ENCODE measurements at places on chromosomes 16 and 17.

- no peak for DNase-seq
These were observed at the start of gene TOX3 for GRCh38 chr16:52547004-52547833. TOX3 (minus strand) TSS chr16:52547143; CDS start chr16:52546723, 420 bp downstream.

DNA sequence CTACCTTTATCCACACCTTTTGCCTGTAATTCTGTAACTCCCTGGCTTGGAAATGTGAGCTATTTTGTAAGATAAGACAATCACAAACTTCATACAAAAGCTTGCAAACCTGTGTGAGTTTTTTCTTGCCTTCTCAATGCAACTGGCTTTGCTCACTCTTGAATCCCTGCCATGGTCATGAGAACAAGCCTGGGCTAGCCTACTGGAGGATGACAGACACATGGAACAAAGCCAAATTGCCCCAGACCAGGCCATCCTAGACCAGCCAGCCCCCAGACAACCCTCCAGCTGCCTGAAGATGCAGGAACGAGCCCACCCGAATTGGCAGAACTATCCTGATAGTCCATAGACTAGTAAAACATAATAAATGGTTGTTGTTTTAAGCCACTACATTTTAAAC, 466.6 kb upstream of the ERCC4 start:
- DNase-seq = peak; percentile 23

DNA sequence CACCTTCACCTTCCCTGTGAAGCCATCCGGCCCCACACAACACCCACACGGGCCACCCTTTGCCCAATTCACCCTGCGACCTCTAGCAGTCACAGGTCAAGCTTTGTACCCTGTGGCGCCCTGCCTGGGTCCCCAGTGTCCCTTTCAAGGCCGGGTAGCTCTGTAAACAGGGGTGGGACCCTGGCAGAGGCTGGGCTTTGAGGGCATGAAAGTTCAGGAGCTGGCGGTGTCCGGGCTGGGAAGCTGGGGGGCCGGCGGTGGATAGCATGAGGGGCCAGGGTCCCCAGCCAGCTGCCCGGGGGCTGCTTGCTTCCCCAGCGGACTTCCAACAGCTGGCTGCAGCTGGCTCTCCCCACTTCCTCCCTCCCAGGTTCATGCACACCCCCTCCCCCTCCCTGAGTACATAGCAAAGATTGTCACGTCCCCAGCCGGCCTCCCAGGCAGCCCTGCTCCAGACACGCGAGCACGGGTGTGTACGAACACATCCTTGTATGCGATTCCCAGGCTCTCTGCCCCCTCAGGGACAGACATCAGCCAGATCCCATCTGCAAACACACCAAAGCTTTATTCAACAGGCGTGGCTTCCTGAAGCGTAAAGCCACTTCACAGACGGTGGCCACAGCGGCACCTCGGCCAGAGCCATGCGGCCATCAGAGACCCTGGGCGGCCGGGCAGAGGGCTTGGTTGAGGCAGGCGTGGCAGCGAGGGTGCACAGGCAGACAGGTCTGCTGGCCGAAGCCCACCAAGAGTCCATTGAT, 8.2 kb downstream of the NTHL1 start:
- DNase-seq = peak; percentile 99

DNA sequence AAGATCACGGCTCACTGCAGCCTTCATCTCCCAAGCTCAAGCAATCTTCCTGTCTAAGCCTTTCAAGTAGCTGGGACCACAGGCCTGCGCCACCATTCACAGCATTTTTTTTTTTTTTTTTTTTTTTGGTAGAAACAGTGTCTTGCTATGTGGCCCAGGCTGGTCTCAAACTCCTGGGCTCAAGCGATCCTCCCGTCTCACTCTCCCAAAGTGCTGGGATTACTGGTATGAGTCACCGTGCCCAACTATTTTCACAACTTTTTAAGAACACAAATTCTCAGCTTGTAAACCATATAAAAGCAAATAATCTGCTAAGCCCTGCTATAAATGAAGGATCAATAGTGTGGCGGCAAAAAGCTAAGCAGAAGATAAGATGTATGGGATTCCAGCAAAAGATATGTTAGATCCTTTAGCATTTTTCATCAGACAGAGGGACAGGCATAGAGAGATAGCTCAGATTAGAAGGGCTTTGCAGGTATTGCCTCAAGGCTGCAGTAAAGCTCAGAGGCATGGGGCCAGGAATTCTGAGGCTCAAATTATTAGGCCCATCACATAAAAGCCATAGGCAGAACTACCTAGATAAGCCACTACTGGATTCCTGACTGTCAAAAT, 55.1 kb downstream of the EMP2 start:
- no peak for DNase-seq

- DNase-seq = no peak
These were observed 135.6 kb upstream of the COX10 start for GRCh38 chr17:13933441-13934276.

DNA sequence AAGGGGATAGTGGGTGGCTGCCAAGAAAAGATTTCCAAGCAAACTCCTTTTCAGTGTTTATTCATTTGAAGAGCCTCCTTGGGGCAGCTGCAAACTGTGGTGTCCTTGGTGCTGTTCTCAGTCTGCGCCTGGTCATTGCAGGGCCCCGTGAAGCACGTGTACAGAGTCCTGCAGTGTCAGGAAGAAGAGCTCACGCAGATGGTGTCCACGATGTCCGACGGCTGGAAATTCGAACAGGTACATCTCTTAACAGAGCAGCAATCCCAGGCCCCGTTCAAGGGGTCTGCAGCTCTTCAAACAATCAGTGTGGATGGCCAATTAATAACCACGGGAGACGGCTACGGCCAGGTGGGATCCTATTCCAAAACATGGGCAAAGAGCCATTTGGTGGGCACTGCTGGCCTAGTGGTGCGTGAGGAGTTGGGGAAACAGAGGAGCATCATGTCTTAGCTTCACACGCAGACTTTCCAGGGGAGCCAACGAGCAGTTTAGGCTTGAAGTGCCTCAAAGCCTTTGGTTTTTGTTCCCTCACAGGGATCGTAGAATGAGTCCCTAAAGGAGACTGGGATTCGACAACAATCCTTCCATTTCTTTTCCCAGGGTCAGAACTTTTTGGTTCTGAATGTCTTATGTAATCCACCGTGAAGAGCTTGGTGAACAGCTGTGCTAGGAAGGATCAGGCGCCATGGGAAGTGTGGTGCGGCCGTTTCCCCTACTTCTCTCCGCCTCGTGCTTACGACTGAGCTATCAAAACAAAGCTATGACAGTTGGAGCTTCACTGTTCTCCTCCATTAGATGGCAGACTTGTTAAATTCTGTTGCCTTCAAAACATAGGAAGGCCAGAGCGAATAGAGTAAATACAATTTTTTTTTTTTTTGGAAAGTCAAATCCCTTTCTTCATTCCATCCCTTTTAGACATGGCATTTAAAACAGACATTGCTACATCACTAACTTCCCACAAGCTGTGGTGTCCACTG, 12.6 kb downstream of the KCTD2 start:
- peak; percentile 81 for DNase-seq

DNA sequence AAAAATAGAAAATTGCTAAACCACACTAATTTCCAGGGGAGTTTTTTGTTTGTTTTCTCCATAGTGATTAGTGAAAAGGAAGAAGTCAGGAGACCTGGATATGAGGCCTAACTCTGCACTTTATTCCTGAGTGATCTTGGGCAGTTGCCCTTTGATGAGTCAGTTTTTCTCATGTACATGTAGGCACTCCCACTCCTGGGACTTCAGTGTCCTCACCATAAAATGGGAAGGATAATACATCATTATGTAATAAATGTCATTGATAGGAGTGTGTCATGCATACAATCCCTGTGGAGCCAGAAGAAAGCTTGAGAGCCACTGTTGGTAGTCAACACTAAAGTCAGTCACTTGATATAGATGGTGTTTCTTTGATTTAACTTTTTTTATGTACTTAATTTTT, 32.5 kb downstream of the WIPF2 start:
- DNase-seq = peak; percentile 70

DNA sequence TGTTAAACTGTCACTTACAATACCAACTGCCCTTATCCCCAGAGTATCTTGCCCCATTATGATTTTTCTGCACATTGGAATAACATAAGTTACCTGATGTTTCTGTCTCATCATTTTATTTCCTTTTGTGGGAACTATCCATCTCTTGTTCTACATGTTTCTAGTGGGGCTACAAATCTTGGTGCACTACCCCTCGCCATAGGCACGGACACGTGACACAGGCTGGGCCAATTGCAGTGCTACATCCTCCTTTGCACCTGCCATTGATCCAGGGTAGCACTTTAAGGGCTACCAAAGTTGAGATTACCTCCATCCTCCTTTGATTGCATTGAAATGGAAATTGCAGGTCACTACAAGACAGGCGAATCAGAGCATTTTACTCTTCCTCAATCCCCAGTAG, 14.2 kb upstream of the SYT17 start:
- DNase-seq = no peak

DNA sequence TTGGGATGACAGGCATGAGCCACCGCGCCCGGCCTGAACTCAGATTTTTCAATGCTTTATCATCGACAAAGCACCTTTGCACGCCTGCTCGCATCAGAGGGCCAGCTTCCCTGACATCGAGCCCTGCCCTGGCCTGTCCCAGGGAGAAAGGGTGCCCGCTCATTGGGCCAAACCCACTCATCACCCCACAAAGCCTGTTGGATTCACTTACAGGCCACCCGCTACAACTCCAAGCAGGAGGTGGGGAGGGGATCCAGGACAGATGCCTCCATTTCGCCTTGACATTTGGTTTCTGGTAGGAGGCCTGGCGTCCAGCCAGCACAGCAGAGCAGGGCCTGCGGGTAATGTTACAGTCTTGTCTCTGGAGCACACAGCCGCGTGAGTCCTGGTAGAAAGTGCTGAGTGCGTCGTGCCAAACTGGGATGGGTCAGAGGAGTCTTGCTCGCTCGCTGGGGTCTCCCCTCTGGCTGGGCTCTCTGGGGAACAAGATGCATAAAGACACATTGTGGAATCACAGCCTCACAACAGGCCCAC, 19.8 kb downstream of the SMTNL2 start:
- peak; percentile 76 for DNase-seq

- DNase-seq = no peak
These were observed 111.2 kb upstream of the GSE1 start for GRCh38 chr16:85501900-85502299.

- peak; percentile 22 for DNase-seq
These were observed 13.6 kb downstream of the ATPAF2 start for GRCh38 chr17:18025241-18025944.

GRCh38 chr17:51189628-51190027, 23.4 kb downstream of the NME2 start:
- no peak for DNase-seq

GRCh38 chr16:82509691-82510430, 116.9 kb upstream of the CDH13 start:
- DNase-seq = no peak

DNA sequence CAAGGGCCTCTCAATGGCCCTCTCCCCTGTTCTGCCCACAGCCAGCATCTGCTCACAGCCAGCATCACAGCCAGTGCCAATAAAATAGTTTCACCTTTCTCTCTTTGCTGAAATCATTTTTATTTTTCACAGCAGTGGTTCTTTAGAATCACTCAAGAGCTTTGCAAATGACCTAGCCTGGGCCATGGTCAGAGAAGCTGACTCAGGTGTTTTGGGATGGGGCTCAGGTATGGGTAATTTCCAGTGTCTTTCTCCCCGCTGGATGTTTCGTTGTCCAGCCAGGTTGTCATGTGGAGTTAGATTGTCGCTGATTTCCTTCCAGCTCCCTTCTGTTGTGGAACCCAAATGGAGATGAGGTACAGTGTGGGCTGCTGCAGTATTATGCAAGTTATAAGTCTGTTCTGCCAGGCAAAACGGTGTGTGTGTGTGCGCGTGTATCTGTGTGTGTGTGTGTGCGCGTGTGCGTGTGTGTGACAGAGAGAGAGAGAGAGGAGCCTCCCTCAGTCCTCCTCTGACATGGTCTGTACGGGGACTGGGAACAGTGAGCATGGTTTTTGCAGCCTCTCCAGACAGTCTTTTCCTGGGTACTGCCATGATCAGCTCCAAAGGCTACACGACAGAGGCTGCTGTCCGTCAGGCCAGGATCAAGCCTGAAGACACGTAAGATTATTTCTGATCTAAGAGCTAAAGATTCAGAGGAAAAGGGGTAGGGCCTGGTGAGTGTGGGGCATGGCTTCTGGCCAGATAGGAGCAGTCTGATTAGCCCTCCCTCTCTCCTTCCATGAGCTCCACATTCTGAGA, 1.4 kb upstream of the PMP22 start:
- no peak for DNase-seq

DNA sequence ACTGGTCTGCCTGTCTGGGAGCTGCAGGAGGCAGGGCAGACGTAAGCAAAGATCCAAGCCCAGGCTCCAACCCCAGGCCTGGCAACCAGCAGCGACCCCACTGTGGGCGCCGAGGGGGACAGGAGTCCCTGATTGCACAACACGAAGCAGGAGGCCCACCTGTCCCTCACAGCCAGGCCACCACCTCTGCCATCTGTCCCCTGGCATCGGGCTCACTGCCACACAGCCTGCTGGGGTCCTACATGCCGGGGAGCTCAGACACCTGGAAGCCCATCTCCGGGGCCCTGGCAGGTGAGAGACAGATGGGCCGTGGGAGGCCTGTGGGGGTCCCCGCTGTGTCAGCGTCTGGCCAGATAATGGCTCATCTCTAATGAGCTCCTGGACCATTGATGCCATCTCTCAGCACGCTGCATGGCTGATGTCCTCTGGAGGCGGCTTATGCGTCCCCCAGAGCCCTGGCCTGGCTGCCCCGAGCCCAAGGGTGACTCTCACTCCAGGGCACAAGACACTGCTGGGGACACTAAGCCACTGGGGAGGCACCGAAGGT, 11.3 kb upstream of the RASD1 start:
- DNase-seq = no peak

Measured in fibroblast of skin of scalp (primary cell).